COR-L47 (cell line): ENCODE measurements at places on chromosomes 5 and 9.

- DNase-seq: no peak
Observed at GRCh38 chr9:131950487-131950886, 129.2 kb downstream of the MED27 start.

- no peak for DNase-seq
Observed at GRCh38 chr9:7403839-7404487, 395.6 kb downstream of the DMAC1 start.

GRCh38 chr9:116467740-116468351 lies 219.3 kb upstream of the TRIM32 start:
- DNase-seq: no peak

DNA sequence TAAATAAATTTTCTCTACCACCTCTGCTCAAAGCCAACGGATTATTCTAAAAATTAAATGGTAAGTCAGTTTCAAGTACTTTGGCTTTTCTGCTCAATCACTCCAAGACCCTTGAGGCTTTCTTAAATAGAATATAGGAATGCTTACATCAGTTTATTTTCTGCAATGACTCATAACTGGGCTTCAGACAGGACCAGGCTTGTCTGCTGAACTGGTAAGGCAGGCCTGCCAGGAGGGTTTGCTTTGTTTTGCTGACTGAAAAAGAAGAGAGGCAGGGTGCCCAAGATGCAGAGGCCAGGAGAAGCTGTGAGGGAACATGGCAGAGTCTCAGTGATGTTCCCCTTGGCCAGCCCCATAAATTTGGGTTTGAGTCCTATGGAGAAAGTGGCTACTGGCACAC lies 60.3 kb upstream of the EPB41L4A start:
- DNase-seq: no peak

- DNase-seq: peak; percentile 19
Observed at GRCh38 chr5:115738830-115739229, 77.6 kb downstream of the CDO1 start.

DNA sequence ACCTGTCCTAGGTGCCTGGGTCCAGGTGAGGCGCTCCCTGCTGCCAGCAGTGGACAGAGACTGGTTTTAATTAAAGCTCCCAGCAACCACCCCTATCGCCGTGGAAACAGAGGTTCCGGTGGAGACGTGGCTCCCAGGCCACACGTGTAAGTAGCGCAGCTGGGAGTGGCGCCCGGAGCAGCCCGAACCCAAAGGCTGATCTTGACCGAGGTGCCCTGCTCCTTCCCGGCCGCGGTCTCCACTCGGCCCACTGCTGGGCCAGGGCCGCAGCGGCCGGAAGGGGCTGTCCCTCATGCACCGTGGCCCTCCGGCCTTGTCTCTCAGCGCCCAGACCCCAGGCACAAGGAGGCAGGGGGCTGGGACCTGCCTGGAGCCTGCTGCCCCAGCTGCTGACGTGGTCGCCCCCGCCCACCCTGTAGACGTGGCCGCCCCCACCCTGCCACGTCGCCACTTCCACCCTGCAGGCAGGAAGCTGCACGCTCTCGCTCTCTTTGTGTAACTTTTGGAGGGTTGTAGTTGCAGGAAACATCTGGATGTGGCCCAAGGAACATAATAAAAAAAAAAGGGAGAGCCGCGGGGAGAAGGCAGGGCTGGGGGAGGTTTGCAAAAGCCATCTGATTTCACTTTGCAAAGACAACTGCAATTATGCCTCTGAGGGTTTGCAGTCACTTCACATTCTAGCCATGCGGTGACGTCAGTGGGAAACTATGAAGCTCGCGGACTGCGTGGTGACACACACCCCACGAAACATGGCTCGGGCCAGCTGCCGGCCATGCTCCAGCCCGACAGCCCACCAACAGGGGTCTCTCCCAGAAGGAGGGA lies 129.9 kb downstream of the RXRA start:
- DNase-seq: peak; percentile 47

GRCh38 chr5:65483546-65484346 lies 2.0 kb upstream of the ADAMTS6 start:
- DNase-seq: peak; percentile 36

DNA sequence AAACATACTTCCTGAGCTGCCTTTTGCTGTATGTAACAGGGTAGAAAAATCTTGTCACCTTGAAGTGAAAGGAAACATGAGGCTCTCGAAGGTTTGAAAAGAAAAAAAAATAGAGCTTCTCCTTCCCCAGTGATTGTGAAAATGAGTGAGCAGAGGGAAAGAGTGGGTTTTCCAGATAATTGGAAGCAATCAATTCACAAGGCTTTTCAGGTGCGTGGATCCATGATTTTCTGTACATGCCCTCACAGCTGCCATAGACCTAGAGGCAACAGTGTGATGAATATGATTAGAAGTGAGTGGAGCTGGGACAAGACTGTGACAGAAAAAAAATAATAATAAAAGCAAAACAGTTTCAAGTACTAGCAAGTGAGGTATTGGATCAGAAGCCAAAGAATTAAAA lies 1422.5 kb upstream of the CDH6 start:
- no peak for DNase-seq

DNA sequence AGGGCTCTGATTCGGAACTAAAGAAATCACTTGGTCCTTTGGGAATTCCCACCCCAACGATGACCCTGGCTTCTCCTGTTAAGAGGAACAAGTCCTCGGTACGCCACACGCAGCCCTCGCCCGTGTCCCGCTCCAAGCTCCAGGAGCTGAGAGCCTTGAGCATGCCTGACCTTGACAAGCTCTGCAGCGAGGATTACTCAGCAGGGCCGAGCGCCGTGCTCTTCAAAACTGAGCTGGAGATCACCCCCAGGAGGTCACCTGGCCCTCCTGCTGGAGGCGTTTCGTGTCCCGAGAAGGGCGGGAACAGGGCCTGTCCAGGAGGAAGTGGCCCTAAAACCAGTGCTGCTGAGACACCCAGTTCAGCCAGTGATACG lies 83.4 kb downstream of the GOLPH3 start:
- DNase-seq: no peak

DNA sequence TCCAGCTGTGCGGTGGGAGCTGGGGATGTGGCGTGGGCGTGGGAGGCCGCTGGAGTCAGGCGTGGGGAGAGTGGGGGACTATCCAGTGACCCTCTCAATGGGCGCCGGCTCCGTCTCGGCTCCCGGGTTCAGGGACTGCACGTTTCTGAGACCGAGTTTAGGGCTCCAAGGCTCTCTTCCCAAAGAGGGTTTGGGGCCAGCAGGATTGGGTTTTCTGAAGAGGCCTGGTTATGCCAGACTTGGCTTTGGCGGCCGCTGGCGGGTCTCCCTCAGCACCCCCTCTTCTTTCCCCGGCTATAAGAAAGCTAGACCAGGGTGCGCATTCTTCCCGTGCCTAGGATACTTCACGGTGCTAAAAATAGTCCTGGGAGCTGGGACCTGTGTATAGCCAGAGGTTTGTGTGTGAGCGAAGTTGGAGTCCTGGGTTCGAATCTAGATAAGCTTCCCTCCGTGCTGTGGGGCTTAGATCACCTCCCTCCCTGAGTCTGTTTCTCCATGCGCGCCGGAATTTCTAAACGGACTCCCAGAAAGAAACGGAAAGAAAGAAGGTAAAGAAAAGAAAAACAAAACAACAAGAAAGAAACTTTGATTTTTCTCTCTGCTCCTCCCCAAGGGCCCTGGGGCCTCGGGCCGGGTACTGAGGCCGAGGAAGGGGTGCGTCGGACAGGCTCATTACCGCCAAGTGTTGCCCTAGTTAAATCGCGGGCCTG lies 5.0 kb downstream of the HAND1 start:
- DNase-seq: no peak

DNA sequence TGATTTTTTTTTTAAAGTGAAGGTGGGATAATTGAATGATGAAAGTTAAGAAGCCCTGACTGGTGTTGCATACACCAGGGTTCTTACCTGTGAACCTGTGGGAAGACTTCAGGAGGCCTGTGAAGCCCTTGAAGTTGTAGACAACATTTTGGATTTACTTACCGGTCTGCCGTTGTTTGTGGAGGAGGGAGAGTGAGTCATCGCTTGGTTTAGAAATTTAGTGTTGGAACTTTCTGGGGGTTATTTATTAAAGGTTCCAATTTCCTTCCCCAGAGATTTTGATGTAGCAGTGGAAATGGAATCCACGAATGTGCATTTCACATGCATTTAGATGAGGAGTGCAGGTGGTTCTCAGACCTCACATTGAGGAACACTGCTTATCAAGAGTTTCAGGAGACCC lies 49.6 kb downstream of the ARHGAP26 start:
- DNase-seq: no peak

- DNase-seq: no peak
Observed at GRCh38 chr9:108688051-108688450, 167.7 kb downstream of the ACTL7B start.

- peak; percentile 67 for DNase-seq
Observed at GRCh38 chr5:160001457-160001856, 7.5 kb upstream of the TTC1 start.

DNA sequence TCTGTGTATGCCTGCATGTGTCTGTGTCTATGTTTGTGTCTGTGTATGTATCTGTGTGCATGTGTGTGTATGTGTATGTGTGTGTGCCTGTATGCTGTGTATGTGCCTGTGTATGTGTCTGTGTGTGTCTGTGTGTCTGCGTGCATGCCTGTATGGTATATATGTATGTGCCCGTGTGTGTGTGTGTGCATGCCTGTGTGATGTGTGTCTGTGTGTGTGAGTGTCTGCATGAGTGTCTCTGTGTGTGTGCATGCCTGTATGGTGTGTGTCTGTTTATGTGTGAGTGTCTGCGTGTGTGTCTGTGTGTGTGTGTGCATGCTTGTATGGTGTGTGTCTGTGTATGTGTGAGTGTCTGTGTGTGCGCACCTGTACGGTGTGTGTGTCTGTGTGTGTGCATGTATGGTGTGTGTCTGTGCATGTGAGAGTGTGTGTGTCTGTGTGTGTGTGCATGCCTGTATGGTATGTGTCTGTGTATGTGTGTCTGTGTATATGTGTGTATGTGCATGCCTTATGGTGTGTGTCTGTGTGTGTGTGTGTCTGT lies 137.1 kb upstream of the IRX2 start:
- DNase-seq: no peak

DNA sequence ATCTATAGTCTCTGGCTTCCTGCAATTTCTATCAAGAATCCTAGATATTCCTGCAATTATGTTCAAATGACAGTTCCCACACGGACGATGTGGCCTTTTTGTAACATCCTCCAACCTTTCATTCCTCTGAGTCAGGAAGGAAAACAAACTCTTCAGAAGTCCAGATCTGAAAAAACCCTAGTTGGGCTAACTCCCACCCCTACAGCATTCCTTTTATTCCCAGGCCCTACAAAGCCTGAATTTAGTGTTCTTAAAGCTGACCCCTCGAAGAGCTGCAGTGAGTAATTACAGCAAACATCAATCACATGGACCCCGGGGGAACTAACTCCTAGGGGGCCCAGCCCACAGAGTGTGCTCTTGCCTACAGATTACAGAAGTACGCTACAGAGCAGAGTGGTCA lies 99.7 kb downstream of the SERINC5 start:
- DNase-seq: no peak

DNA sequence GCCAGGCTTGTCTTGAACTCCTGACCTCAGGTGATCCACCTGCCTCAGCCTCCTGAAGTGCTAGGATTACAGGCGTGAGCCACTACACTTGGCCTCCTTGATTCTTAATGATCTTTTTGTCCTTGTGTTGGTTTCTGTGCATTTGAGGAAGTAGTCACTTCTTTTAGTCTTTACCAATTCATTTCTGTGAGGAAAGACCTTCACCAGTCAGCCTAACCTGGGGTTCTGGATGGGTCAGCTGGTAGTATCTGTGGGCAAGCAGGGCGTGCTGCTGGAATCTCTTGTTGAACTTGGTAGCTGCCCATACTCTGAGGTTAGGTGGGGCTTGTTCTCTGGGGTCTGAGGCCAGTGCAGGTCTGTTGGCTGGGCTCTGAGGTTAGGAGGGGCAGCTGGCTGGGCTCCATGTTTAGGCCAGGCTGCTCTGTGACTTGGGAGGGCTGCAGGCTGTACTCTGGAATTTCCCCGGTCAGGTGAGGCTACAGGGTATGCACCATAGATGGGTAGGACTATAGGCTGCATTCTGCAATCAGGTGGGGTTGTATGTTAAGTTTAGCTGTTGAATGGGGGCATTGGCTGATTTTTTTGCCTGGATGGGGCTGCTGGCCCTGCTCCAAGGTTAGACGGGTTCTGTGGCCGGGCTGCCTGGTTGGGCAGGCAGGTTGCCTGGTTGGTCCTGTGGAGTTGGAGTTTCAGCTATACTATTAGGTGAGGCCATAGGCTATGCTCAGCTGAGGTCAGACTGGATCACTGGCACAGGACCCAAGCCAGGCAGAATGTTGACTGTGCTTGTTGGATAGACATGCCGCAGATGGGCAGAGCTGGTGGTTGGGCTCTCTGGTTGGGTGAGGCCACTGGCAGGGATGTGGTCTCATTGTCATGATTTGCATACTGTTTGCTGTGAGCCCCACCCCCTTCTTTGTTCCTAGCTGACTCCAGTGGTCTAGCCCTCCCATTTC lies 19.2 kb downstream of the UBAP1 start:
- DNase-seq: no peak

GRCh38 chr9:135926402-135927194 lies 19.3 kb upstream of the CAMSAP1 start:
- DNase-seq: no peak

- DNase-seq: no peak
Observed at GRCh38 chr5:176888865-176889165, 10.3 kb downstream of the HK3 start.

DNA sequence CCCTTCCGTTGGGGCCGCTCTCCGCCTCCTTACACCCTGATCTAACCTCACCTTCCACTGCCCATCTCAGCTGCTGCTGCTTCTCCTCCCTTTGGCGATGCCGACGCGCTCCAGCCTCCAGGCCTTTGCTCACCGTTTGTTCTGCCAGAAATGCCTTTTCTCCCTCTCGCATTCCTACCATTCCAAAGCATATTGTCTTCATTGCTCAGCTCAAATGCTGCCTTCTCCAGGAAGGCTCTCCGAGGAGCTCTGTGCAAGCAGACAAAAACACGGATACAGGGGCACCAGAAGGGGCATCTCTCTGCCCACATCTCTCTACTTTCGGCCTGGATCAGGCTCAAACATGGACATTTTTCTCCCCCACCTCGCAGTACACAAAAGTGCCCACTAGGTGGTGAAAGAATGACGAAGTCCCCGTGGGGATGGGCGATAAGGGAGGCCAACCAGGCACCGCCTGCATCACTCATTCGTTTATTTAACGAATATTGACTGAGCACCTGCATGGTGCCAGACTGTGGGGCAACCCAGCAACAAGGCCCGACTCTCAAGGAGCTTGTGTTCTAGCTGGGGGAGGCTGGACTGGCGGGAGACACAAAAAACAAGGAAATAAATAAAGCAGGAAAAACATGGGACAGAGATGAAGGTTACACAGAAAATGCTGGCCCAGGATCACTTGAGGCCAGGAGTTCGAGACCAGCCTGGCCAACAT lies 7.3 kb upstream of the GRHPR start:
- peak; percentile 65 for DNase-seq

- DNase-seq: no peak
Observed at GRCh38 chr5:16492398-16493140, 27.0 kb upstream of the ZNF622 start.

GRCh38 chr5:154395407-154396106 lies 50.2 kb upstream of the SAP30L start:
- peak; percentile 71 for DNase-seq

- DNase-seq: no peak
Observed at GRCh38 chr5:100424017-100424416, 111.2 kb upstream of the FAM174A start.

GRCh38 chr9:89676281-89676680 lies 71.5 kb downstream of the GADD45G start:
- peak; percentile 98 for DNase-seq
